ENCODE measurements at places on chromosomes 6 and 20. TPM values are rescaled to one million over a fixed set of nuclear protein-coding genes. Genes with fewer than 3 reads are reported as not detected.

Gene C2
- total RNA-seq = 2.8 TPM

Gene GPX6
- total RNA-seq = not detected

Gene CST2
- total RNA-seq = not detected

Gene BCAS1
- under 0.01 TPM for total RNA-seq

Gene IL17A
- not detected for total RNA-seq

Gene CLVS2
- total RNA-seq = under 0.01 TPM

Gene UNC93A
- total RNA-seq = not detected

Gene ARMC12
- 1.2 TPM for total RNA-seq

Gene MYT1
- total RNA-seq = under 0.01 TPM

Gene HLA-DOB
- 0.29 TPM for total RNA-seq

Gene FAM83C
- not detected for total RNA-seq

Gene SNAP25
- 9.6 TPM for total RNA-seq

Gene BTN1A1
- total RNA-seq = not detected

Gene CD24
- total RNA-seq = 1.9 TPM

Gene WFDC8
- total RNA-seq = not detected

Gene DLK2
- 0.66 TPM for total RNA-seq

Gene TNFRSF6B
- 66.5 TPM for total RNA-seq

Gene ARHGAP40
- total RNA-seq = not detected

Gene IP6K3
- total RNA-seq = 0.50 TPM

Gene LRRC1
- total RNA-seq = 5.0 TPM

Gene OPN5
- not detected for total RNA-seq

Gene VSX1
- not detected for total RNA-seq

Gene KHDRBS2
- total RNA-seq = not detected

Gene SLC17A2
- total RNA-seq = not detected

Gene LINC00237
- total RNA-seq = not detected

Gene SPATA25
- total RNA-seq = 3.5 TPM

Gene FERMT1
- 9.1 TPM for total RNA-seq

Data from smooth muscle cell of trachea (primary cell).